ENCODE measurements at places on chromosomes 12 and 14. TPM values are rescaled to one million over a fixed set of nuclear protein-coding genes. Genes with fewer than 3 reads are reported as not detected.

FLRT2 gene
- 104 TPM for polyA plus RNA-seq

GRCh38 chr12:14275886-14276285 lies 89.6 kb upstream of the ATF7IP start:
- no peak for DNase-seq

DNA sequence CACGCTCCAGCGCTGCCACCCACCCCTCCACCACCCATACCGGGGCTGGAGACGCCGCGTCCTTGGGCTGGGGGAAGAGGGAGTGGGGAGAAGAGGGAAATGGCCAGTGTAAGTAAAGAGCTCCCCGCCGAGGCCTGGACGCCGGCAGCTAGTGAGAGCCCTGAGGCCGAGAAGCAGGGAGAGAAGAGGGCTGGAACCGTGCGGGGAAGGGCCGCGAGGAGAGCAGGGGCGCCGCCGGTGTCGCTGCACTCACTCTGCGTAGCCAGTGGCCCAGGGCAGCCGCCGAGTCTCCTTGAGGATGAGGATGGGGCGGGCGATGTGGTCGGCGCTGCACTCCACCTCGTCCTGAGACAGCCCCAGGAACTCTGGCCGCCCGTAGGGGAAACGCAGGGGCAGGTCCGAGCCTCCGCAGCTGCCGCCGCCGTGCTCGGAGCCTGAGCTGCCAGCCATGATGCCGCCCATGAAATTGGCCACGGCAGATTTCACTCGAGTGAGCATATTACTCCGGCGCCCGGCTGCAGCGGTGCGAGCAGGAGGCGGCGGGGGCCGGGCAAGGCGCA lies 631 bp downstream of the PPM1H start:
- no peak for DNase-seq

- DNase-seq, result no peak
These were observed 9.8 kb downstream of the GARIN2 start for GRCh38 chr14:67199016-67199415.

- DNase-seq, result no peak
These were observed 513.8 kb downstream of the NRXN3 start for GRCh38 chr14:78683981-78684380.

GRCh38 chr14:89721956-89722355 lies 232.6 kb downstream of the EFCAB11 start:
- no peak for DNase-seq
